NCI-H1417 (cell line): ENCODE measurements at places on chromosomes 2 and 18.
A peak's percentile ranks its signal among the peaks of the same experiment; 100 is the strongest.

GRCh38 chr2:132754867-132755472 lies 85.0 kb upstream of the LYPD1 start:
- DNase-seq = no peak

- DNase-seq = no peak
Measured at GRCh38 chr2:163157891-163158496, 319.4 kb upstream of the KCNH7 start.

DNA sequence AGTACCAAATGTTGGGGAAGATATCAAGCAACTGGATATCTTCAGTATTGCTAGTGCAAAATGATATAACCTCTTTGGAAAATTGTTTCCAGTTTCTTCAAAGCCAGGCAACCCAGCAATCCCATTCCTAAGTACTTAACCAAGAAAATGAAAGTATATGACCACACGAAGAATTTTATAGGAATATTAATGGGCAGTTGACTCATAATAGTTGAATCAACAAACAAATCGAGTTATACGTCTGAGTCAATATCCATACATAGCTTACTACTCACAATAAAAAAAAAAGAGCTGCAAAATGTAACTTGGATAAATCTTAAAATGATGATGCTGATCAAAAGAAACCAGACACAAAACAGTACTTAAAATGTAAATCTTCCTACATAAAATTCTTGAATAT lies 810.4 kb downstream of the METTL4 start:
- no peak for DNase-seq

DNA sequence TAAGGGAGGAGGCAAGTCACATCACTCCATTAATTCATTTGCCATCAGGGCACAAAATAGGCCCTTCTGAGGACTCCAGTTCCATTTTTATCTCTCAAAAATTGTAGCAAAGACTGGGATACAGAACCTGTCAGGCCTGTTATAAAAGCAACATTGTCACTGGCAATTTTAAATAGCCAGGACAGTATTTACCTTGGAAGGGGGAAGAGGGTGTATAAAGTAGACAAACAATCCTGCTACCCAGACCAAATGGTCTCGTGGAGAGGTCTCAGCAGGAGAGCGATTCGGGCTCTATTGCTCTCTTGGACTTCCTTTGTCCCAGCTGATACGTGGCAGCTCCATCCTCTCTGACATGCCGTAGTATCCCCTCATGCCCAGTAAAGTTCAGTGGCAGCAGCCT lies 740.3 kb upstream of the HS6ST1 start:
- peak; percentile 56 for DNase-seq

DNA sequence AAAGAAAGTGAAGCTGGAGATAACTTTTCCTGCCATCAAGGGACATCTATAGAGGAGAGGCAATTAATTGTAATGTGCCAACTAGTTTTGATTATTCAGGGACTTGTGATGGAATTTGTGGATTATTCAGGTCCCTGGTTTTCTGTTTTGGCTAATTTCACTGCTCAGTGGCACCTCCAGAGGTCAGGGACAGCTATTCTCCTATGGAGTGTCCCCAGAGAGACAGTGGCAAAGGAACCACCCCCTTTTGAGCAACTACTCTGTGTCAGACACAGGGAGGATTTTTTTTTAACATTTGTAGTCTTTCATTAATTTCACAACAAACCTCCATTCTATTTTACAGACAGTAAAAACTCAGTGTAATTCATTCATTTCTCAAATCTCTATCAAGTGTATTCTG lies 206.0 kb upstream of the SPRED2 start:
- no peak for DNase-seq

DNA sequence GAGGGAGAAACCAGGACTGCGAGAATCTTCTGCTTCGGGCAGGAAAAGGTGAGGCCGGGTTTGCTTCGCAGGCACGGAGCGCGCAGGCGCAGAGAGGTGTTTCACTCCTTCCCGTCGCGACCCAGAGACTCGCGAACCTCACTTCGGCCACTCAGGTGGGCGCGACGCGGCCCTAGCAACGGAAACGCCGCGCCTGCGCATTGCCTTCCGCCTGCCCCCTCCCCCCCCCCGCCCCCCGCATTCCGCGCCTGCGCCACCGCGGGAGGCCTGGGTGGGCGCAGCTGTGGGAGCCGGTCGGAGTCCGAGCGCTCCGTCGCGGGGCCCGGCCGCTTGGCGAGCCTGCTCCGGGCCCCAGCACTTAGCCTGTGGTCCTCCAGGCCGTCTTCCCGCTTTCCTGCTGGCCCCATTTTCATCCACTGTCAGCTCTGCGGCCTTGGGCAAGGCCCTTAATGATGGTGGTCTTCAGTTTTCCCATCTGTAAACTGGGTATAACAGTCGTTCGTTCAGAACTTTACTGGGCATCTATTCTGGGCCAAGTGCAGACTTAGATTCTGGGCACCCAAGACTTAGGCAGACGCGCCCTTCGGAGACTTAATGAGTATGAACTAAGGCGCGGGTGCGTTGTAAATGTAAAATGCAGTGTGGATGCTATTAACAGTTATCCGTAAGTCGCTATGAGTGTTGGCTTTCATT lies 62.1 kb upstream of the ACKR3 start:
- DNase-seq = no peak

DNA sequence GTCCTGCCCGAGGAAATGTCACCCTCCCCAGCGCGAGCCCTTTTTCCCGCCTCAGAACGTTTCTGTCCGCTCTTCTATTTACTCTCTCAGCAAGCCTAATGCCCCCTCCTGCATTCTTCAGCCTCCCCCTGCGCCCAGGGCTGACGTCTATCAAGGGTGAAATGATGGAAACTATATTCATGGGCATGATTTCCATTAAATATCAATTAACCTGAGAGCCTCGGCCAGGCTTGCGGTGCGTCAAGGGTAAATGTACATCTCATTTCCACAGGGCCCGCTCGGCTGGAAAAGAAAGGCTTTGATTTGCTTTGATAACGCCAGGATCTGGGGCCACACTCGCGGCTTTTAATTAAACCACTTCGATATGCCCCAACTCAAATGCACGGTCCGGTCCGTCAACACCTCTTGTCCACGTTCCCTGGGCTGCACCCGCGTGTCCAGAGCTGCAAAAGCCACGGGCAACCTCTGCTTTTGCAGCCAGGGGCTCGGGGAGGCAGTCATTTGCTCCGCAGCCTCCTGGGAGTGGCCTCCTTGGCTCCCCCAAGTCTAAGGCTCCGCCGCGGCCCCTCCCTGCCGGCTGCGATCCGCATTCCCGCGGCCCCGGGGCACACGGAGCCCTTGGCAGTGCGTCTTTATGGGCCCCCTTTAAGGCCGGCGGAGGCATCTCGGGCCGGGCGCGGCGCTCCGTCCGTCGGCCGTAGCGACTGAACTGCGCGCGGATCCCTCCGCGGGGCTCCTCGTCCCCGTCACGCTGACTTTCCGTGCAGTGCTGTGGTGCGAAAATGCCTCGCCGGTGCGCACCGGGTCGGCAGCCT lies at the start of gene HOXD8:
TSS of gene HOXD8 (plus strand) at position 724 of the 815 bp plus-strand sequence. CDS start 662 bp downstream, outside the sequence.
- peak; percentile 73 for DNase-seq

GRCh38 chr2:73203055-73203681 lies 794 bp downstream of the NOTO start:
- peak; percentile 26 for DNase-seq

DNA sequence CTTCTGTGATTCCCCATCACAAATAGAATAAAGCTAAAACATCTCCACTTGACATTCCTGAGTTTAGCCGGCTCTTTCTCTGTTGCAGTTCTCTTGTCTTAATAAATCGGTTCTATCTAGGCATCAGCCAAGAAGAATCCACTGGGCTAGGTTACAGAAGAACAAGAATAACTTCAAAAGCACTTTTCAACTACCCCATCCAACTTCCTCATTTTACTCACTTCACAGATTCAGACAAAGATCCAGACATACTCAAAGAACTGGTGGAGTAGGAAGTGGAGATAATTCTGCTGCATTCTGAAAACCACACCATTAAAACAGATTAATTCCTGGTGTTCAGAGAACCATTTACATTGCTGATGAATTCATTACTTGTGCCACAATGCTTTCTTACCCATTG lies 9.6 kb upstream of the ALPK2 start:
- DNase-seq = no peak

- DNase-seq = no peak
Measured at GRCh38 chr18:11673560-11673959, 15.5 kb upstream of the GNAL start.

GRCh38 chr2:229712136-229712535 lies 2.2 kb downstream of the DNER start:
- no peak for DNase-seq

GRCh38 chr2:176595986-176596385 lies 326.7 kb downstream of the MTX2 start:
- no peak for DNase-seq

DNA sequence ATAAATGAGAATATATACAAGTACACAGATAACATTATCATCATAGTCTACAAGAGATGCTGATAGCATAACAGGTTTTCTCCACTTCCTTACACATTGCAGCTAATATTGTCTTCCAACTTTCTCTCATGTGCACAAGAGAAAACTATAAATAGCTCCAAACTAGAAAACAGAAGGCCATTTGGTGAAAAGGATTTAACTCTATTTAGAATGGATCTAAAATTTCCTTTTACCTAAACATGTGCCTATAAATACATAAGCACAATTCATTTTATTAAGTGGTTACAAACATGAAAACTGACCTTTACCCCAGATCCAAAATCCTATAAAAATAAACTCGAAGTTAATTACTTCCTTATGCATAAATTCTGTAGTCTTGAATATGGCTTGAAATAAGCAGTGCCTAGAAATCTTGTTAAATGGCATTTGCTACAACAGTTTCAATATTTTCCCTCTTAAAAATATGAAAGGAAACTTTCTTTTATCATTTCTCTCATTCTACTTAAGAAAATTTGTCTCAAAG lies 41.6 kb downstream of the SLC25A12 start:
- DNase-seq = no peak

DNA sequence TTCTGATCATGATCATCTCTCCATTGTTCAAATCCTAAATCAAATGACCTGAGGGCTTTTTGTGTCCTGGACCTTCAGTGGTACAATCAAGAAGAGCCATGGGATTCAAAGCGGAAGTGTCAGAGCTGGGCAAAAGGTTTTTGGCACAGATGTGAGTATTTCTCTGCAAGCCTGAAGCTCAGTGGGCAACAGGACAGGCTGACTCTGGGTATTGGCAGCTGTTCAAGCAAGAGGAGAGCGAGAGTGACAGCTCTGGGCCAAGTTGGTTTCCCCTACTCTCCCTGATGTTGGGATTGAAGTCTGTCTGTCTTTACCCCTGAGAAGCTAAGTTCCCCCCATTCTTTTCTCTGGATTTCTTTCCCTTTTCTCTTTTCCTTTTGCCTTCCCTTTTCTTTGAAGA lies 33.3 kb downstream of the DSEL start:
- no peak for DNase-seq

- DNase-seq = no peak
Measured at GRCh38 chr2:241108271-241109209, 6.5 kb upstream of the MTERF4 start.

- DNase-seq = no peak
Measured at GRCh38 chr2:146721486-146721885, 1123.3 kb upstream of the ACVR2A start.

DNA sequence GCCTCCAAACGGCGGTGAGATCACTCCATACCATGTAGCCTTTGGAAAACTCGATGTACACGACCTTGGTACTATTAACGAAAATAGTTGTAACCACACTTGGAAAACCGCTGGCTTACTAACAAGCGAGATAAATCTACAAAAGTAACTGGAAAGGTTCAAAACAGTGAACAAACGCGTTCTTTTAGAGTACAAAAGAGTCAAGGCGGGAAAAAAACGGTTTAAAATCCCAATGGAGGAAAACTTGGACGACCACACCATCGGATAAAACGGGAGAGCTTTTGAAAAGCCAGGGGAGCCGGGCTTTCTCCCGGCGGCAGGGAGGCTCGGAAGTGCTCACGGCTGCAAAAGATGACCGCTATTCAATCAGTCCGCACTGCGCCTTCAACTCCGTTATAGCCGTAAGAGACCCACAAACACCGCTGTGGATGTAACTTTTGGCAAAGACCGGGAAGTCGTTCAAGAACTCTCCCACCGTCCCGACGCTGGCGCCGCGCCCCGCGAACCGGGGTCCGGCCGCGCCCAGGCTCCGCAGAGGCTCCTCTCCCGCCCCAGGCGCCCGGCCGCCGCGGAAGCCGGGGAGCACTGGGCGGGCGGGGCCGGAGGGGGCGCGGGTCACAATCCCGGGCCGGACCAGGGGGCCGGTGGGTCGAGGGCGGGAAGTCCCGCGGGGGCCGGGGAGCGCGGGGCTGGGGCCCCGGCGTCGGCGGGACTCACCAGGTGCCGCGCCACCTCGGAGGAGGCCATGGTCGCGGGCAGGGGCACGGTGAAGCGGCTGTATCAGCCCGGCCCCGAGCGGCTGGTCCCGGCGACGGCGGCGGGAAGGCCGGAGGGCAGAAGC lies 465 bp downstream of the SEPTIN10 start:
- DNase-seq = peak; percentile 71

GRCh38 chr18:35695803-35696202 lies 114.3 kb downstream of the GALNT1 start:
- no peak for DNase-seq

- DNase-seq = no peak
Measured at GRCh38 chr2:200575957-200576356, 9.9 kb upstream of the AOX1 start.

DNA sequence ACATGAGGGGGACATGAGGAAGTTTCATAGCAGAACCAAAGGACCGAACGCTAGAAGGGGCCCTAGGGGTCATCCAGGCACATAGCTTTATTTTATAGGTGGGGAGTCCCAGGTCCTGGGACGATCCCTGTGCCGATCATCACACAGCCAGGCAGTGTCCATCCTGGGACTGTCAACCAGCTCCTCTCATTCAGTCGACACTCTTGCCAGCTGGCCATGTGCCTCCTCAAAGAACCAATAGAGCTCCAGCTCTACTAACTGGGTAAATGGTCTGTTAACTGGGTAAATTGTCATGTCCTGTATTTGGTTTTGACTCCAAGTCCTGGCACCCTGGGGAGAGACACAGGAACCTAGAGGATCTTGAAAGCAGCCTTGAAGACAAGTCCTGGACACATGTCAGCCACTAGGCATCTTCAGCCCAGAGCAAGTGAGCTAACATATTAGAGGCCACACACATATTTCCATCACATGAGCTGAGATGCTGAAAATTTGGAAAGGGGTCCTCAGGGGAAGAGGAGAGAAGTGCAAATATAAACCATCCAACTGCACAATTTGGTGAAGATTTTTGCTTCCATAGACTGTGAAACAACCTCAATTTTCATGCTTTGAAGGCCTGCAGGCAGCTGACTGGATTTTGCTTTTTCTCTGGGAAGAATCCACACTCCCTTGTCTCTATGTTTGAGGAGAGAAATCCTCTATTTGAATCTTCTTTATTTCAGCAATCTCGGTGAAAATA lies 361.1 kb upstream of the SLC14A2 start:
- DNase-seq = no peak

- DNase-seq = no peak
Measured at GRCh38 chr2:115174651-115175050, 732.2 kb downstream of the DPP10 start.

GRCh38 chr18:306608-307255 lies 38.9 kb upstream of the THOC1 start:
- DNase-seq = no peak

- no peak for DNase-seq
Measured at GRCh38 chr18:10930076-10930475, 219.3 kb downstream of the PIEZO2 start.

DNA sequence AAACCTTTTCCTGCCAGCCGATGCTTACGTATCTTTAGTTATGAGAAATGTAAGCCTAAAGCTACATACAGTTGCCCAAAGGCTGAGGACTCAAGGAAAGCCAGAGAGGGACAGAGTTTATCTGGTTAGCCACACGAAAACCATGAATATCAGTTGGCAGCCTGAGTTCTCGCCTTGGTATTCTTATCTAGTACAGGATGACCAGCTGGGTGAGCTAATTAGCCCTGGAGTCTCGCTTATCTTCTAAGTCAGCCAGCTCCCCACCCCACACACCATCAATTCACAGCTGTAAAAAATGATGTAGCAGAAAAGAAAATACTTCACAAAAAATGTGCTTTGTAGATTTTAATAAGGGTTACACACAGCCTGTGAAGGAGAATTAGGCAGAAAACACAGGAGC lies 617.5 kb upstream of the SOX11 start:
- DNase-seq = no peak
